Stimulated activated CD4-positive, alpha-beta T cell treated with anti-CD3 and anti-CD28 coated beads, Interleukin-1b, Interleukin-23, amount 100 ng/mL, for 1 hour (primary cell): ENCODE measurements at places on chromosomes 6 and 20.

GRCh38 chr20:9092655-9093054 is 23.8 kb downstream of the PLCB4 start:
- no peak for DNase-seq

DNA sequence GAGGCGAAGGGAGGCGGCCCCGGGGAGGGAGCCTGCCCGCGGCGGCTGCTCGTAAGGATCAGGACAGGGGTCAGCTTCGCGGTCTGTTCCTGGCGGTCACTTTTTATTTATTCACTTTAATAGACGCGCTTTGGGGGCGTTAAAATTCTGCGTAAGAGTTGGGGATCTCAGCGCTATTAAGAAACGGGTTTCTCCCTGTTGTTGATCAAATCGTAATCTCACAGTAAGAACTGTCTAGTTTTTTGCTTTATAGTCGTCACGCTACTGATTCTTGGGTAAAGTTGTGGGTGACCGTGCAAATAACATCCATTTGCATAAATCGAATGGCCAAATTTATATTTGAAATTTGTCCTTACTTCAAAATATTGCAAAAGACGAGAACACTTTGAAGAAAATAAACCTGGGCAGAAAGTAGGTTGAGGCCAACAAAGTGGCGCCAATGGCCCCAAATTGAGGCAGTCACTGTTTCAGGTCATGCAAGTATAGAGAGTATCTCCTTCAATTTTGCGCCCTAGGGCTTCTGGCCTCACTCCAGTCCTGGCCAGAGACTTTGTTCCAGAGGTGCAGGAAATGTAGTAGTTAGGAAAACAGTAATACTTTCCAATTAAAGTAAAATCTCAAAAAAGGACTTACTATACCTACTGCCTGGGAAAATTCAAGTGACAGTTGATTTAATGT is 963 bp upstream of the RMND1 start:
- DNase-seq: no peak

DNA sequence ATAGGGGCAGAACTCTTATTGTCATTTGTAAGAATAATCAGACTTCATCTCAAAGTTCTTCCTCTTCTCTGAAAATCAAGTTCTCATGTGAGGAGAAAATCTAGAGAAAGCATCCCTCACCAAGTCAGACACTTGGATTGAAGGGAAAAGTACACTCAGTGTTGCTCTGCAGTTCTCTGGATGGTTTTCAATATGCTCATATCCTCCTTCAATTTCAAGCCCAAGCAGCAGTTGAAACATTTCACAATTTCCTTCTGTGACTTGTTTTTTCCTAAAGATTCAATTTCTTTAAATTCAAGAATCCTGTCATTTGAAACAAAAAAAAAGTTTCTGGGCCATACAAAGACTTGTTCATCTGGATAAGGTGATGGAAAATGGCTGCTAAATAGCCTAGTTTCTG is 140.2 kb upstream of the AHI1 start:
- no peak for DNase-seq

DNA sequence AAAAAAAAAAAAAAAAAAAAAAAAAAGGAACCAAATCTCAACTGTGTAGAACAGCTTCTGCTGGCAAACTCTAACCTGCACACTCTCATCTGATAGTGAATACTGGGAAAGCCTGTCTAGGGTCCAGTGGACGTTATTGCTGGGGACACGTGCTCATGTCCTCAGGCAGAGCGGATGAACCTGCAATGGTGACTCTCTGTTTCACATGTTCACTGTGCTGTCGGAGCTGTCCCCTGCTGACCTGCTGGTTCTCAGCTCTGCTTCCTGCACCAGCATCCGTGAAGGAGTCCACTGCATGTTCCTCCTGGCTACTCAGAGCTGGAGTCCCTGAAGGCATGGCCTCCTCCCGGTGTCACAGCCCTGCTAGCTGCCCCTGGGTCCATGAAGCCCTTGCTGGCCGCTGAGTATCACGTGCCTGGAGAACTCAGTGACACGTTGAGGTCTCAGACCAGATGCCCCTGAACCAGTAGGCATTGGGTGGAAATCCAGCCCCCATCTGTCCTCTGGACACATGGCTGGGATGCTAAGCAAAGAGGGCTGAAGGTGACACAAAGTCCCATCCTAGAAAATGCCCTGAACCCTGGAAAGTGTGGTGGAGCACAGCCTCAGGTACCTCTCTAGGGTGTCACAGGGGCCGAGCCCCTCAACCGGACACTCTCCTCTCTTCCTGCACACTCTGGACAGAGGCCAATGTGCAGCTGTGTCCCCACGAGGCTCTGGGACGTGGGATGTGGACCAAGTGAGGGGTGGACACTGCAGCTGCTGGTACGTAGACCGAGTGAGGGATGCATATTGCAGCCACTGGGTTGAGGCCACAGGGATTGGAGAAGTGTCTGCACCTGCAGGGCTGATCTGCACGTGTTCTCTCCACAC is 54.9 kb upstream of the FRMD1 start:
- no peak for DNase-seq

- no peak for DNase-seq
These were observed 291.3 kb downstream of the OGFRL1 start for GRCh38 chr6:71579902-71580301.

GRCh38 chr6:22221630-22222029 is 75.2 kb downstream of the PRL start:
- no peak for DNase-seq

- DNase-seq: no peak
These were observed 571 bp upstream of the FOXC1 start for GRCh38 chr6:1609041-1609647.

DNA sequence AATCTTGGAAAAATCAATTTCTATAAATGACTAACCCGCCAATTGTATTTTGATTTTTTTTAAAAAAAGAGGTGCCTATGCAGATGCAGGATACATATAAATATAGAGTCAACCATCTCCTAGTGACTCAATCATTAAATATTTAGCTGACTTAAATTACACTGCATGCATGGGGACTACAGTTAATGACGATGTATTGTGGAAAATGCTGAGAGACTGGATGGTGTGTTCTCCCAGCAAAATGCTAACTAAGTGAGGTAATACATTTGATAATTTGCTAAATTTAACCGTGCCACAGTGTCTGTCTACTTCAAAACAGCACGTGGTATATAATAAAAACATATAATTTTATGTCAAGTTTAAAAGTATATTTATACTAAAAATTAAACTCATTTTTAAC is 341.6 kb downstream of the PRKN start:
- DNase-seq: no peak

DNA sequence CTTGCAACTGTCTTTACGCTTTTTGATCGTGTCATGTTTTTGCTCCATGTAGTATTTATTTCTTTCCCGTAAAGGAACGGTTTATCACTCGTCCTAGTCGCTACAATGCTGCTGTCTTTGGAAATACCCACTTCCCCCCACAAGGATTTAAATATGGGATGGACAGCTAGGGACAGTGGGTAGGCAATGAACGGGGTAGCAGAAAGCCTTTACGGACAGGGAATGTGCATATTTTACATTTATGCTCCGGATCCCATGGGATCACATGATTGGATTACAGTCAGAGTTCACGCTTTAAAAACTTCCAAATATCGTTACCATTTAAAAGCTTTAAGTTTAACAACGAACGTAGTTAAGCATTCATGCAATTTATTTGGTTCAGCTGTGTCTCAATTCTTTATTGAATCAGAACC is 1.2 kb downstream of the HIVEP1 start:
- no peak for DNase-seq

DNA sequence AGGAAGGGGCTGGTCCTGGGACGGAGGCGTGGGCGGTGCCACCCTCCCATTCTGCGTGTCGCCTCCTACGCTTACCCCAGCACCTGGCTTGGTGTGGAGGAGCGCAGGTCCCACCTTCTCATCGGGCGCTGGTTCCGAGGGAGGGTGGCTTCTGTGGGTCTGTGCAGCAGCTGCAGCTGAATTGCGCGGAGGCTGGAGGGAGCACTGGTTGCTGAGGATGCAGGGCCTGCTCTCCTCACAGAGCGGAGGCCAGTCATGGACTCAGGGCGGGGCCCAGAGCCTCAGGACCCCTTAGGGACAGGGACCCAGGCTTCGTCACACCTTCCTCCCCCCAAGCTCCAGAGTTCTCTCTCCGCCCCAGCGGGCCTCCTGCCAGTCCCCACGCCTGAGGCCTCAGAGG is 127.8 kb upstream of the MAP3K4 start:
- no peak for DNase-seq

GRCh38 chr6:97669191-97670031 is 386.4 kb upstream of the MMS22L start:
- no peak for DNase-seq

DNA sequence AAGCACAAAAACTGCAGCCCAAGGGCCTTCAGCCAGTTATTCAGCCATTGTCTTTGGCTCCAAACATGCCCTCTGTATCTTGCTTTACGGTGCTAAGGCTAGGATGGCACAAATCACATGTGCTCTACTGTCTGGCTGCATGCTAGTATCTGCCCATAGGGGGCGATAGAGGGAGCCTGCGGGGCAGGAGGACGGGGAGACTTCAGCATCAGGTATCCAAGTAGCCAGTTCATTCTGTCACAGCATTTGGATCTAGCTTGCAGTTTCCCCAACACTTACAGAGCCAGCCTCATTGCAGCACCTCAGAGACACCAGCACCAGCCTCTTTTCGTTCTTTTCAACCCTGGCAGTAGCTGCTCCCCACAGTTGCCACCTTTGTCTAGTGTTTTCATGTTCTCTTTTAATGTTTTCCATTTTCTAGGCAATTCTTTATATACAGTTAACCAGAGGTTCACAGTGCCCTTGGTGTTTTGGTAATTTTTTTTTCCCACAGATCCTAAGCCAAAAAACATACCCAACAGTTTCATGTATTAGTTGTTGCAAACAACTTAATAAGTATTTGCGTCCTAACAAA is 705.9 kb downstream of the PTPRT start:
- no peak for DNase-seq

DNA sequence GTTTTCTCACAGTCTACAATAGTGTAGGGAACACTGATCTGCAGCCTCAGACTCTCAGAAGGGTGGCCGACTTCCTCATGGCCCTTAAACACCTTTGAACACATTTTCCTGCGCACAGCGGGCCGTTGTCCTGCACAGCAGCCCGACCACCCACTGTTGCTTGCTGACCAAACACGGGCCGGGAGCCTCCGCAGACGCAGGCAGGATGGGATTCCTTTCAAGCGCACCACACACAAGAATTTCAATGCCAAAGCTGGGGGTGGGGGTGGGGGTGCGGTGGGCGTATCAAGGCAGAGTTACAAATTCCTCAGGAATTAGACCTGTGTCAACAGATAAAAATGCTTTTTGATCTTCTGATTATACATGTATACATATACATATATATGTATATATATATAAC is 74.5 kb downstream of the HUS1B start:
- no peak for DNase-seq

- DNase-seq: no peak
These were observed 39.5 kb downstream of the FAM110A start for GRCh38 chr20:872855-873520.

GRCh38 chr6:149302723-149303122 is 14.8 kb upstream of the TAB2 start:
- DNase-seq: no peak

GRCh38 chr6:39909701-39910100 is 24.6 kb downstream of the MOCS1 start:
- DNase-seq: no peak

DNA sequence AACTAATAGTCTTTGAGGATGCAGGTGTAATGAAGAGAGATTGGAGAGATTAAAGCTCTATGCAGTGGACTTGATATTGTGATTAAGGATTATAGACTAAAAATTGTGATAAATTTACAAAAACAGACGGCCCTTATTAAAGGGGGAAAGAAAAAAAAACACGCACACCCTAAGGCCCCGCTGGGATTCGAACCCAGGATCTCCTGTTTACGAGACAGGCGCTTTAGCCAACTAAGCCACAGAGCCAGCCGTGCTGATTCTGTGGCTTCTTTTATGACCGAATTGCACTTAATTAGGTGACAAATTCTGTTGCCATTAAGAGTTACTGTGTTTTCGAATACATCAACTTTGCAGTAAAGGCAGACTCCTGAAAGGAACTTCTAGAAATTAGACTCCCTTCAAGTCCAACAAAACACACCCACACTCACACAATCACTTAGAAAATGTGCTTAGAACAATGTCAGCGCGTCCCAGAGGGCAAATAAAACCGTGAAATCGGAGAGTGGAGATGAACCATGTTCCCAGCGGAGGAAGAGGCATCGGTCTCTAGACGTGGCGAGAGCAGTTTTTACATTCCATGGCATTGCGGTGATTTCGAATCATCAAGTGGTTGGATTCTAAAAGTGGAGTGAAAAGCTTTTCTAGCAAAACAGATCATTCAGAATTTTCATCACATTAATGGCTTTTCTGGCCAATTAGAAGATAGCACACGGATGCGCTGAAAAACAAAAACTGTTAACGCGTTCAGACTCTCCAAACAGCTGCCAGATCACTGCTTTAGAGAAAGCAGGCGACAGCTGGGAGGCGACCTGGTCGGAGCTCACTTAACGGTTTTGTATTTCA is 122.6 kb downstream of the GPX5 start:
- DNase-seq: no peak

- DNase-seq: no peak
These were observed 20.8 kb downstream of the DAAM2 start for GRCh38 chr6:39812853-39813533.

DNA sequence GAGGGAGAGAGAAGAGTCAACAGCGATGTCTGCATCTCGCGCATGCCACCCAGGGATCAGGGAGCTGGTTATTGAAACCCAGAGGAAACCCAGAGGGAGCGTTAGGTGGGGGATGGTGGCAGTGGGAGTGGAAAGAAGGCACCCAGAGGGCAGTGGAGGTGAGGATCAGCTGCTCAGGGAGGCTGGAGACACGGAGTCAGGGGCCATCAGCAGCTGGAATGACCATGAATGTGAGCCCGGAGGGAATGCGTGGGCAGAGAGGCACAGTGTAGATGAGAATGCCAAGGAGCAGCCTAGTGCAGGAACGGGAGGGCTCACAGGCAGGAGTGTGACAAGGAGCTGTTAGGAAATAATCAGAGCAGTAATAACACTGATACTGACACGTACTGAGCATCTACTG is 36.2 kb downstream of the RSPO4 start:
- DNase-seq: no peak

- no peak for DNase-seq
These were observed 293.7 kb upstream of the SULF2 start for GRCh38 chr20:48079028-48079427.

GRCh38 chr6:137297887-137298286 is 78.7 kb upstream of the IFNGR1 start:
- no peak for DNase-seq

DNA sequence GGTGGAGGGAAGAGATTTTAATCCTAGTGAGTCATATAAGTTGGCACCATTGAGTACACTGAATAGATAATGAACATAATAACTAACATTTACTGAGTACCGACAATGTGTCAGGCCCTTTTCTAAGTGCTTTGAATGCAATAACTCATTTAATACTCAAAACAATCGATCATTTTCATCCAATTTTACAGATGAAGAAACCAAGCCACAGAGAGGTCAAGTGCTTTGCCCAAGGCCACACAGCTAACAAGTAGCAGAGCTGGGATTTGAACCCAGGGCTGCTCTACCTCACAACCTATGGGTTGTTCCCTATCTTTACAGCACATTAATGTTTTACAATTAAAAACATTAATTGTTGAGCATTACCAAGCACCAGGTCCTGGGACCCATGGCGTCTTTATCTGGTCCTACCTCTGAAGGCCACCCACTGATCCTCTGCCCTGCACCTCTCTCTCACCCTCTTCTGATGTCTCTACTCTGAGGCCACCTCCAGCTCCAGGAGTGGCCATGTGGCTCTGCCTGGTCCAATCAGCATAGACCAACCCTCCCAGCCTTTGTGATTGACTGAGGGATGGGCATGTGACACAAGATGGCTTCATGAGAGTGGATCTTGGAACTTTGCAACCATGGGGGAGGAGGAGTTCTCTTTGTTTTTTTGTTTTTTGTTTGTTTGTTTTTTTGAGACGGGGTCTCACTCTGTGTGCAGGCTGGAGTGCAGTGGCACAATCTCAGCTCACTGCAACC is 83.9 kb downstream of the KCNB1 start:
- no peak for DNase-seq
